B cell (primary cell): ENCODE measurements at places on chromosomes 3 and 15. TPM values are rescaled to one million over a fixed set of nuclear protein-coding genes. Genes with fewer than 3 reads are reported as not detected.

DNA sequence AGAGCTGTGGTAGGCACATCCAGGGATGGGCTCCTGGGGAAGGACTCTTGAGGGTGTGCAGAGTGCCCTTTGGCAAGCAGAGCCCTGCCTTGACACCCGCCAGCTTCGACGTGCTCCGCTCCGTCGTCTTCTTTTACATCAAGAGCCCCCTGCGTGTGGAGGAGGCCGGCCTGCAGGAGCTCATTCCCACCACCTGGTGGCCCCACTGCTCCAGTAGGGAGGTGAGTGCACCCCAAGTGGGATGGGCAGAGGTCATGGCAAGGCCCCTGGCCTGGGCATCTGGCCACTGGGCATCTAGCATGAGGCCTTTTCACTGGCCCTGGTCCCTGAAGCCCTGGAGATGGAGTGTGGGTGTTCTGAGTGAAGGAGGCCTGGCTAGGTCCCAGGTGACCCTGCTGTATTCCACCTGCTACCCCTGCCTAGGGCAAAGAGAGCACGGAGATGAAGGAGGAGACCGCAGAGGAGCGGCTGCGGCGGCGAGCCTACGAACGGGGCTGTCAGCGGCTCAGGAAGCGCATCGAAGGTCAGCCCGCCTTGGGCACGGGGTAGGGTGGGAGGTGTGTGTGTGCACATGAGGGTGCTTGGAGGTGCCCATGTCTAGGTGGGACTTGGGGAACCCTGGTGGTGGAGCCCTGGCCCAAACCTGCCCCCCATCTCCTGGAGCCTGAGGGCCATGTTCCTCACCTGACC, 12.2 kb downstream of the RNF123 start:
- no peaks in the 10 kb centered on the region for H3K4me1 ChIP-seq
- peaks cover 52% of the 10 kb centered on the region for H3K36me3 ChIP-seq
- H3K27ac ChIP-seq: no peak overlapping the region
- no peak overlapping the region for H3K4me3 ChIP-seq

DNA sequence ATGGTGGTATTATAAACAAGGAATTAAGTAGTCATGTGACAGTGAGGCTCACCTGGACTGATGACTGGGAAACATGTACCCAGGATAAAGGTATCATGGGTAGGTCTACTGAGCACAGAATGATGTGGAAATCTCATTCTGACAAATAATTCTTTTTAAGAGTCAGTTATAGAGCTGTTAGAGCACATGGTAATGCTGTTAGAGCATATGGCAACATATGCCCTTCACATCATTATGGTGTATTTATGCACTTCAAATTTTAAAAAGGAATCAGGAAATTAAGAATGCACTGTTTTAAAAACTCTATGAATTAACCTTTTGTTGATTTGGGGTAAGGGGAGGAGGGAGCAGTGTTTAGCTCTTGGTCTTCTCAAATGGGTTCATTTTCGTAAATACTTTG, 1.7 kb downstream of the SLC6A20 start:
- H3K4me1 ChIP-seq: peaks cover 28% of the 10 kb centered on the region
- DNase-seq: no peak
- H3K27ac ChIP-seq: no peak overlapping the region
- H3K27me3 ChIP-seq: peaks cover 32% of the 10 kb centered on the region
- no peaks in the 10 kb centered on the region for H3K36me3 ChIP-seq

- no peak overlapping the region for H3K4me3 ChIP-seq
- peaks cover 22% of the 10 kb centered on the region for H3K4me1 ChIP-seq
- no peak overlapping the region for H3K27ac ChIP-seq
Measured at GRCh38 chr3:100403362-100404249, 2.3 kb downstream of the LNP1 start.

DNA sequence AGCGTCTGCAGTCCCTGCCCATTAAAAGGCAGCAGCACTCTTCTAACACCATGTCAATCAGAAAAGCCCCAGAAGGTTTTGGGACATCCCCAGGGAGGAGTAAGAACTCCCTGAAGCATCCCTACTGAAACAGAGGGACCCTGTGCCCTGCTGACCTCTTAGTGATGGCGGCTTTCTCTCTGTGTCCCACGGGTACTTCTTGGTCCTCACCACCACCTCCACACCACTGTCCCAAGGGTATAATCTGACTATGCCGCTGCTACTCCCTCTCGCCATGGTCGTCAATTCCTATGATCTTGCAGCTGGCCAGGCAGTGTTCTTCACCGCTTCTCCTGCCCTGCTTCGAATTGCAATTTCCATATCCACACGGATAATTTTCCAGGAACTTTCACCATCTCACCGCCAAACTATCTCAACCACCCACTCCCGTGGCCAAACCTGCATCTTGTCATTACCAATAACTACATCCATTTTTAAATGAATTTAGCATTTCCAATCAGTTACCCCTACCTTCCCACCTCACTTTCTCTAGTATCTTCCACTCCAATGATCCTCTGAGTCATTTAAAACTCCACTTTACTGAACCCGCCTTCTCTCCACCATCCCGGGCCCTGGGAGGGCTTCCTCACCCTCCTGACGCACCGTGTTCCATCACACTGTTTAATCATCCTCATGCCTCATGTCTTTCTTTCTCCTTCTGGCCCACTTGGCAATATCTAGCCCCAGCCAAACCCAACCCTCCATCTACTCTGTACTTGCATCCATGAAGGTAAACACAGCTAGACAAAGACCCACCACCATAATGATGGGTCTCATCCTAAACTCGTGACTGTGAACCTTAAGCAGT, 23.7 kb downstream of the PRR23E start:
- no peaks in the 10 kb centered on the region for H3K36me3 ChIP-seq
- no peaks in the 10 kb centered on the region for H3K27me3 ChIP-seq
- no peaks in the 10 kb centered on the region for H3K4me1 ChIP-seq
- H3K27ac ChIP-seq: no peak overlapping the region

Gene ROPN1
- total RNA-seq: not detected in 2 replicates

Gene LOXL1
- total RNA-seq: 0.49 and 0.61 TPM in 2 replicates

Gene RAB27A
- 18.1 and 19.0 TPM in 2 replicates for total RNA-seq

Gene GP9
- total RNA-seq: not detected in 2 replicates

Gene RBM6
- 285 and 300 TPM in 2 replicates for total RNA-seq
